Renal pelvis (tissue), 12 donors: ENCODE measurements at places on chromosomes 3 and 15.

- no peak for DNase-seq
Observed at GRCh38 chr3:196049653-196050052, 32.2 kb downstream of the TFRC start.

DNA sequence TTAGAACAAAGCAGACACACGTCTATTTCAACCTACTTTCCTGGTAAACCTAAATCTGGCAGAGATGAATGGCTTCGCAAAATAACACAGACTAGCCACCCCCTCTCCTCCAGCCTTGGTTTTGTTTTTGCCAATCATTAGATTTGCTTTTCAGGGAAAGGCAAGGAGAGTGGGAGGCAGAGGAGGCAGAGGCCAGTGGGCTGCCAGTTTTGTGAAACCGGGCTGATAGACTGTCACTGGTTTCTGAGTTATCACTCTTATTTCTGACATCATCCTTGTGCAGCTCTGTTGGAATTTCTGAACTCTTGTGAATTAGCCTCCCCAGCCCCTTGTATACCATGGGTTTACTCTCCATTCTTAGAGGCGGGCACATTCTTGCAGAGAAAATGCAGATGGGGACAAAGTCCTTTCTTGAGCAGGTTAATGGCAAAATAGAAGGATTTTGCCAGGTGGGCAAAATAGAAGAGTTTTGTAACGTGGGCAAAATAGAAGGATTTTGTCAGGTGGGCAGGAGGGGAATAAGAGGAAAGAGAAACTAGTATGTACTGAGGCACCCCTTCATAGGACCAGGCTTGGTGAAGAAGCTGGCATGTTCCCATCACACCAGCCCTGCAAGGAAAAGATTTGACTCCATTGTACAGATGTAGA, 3.2 kb upstream of the FEM1B start:
- no peak for DNase-seq

DNA sequence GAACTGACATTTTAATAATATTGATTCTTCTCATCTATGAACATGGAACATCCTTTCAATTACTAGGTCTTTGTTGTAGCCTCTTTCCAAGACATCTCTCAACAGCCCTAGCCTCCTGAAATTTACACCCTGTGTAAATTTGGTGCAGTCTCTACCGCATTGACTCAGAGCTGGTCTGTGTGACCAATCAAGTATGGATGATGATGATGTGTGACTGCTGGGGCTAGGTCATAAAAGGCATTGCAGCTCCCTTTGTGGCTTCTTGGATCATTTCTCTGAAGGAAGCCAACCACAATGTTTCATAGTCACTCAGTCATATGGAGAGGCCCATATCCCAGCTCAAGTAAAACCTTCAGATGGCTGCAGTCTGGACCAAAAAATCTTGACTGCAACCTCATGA, 62.1 kb upstream of the FAM3D start:
- DNase-seq: no peak

GRCh38 chr15:88718731-88719130, 79.9 kb downstream of the ISG20 start:
- no peak for DNase-seq

GRCh38 chr3:15053541-15053940, 11.6 kb downstream of the MRPS25 start:
- DNase-seq: no peak

- DNase-seq: no peak
Observed at GRCh38 chr15:65363766-65364165, 14.0 kb downstream of the IGDCC3 start.

DNA sequence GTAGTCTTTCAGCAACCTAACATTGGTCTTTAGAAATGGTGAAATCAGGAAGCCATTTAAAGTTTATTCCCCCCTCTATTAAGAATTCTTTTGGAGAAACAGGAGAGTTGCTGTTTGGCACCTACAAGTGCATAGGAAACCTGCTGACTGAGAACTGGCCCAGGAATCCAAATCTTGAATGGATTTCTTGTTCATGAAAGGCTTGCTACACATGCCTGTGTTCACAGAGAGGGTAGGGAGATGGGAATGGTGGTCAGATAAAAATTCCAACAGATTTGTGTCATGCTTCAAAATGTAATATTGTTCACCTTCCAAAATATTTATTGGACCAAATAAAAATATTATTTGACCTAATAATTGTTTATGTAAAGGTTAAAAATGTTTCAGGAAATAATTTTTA, 24.2 kb upstream of the ZPLD1 start:
- no peak for DNase-seq

DNA sequence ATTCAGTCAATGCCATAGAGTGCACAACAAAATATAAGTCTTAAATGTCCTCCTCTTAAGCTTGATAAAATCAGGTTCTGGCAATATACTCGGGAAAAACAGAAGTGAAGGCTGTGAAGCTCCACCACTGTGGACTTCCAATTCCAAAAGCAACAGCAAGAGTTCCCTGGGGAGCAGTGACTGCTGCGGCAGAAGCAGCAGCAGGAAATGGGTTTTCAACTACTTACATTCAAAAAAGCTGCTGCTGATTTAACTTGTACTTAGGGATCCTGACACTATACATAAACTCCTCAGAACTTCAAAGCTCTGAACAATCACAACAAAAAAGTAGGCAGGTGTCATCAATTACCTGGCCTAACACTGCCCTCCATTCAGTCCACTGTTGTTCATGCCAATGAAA, 4.7 kb downstream of the CEP152 start:
- DNase-seq: no peak
